ENCODE measurements at places on chromosomes 16 and 17.

- DNase-seq, result no peak
These were observed 37.8 kb downstream of the ITGAE start for GRCh38 chr17:3762922-3763776.

DNA sequence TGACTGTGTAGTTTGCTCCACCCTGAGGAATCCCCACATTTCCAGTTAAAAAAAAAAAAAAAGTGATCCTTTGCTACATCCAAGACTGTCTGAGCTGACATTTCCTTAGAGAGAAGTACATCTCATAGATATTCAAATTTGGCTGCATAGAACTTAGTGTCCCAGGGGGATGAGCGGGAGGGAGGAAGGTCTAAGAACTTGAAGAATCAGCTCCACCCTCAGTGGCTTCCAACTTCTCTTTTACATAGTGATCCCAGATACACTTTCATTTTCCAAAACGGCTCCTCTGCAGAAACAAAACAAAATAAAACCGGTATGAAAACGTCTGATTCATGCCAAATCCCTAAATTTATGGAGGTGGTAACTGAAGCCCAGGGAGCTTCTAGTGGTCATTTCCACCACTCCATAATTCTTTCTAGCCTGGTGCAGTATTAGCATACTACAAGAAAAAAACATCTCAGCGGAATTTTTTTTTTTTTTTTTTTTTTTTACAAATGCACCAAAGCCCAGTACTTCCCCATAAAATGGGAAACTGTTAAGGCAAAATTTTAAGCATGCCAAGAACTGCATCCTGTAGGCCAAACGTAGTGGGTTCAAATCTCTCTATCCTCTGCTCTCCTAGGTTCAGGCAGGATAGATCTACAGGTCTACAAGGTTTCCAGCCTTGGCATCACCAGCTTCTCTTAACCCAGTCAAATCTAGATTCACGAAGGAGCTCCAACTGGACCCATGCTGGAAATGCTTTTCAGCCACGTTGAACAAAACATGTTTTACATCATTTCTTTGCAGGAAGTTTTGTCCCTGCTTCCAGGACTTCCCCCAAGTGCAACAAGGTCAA, 29.3 kb downstream of the MAF start:
- DNase-seq, result peak; percentile 1

GRCh38 chr16:3187798-3188674, at the start of gene OR1F1:
TSS of gene OR1F1 (plus strand) at chr16:3188204.
- peak; percentile 55 for DNase-seq

DNA sequence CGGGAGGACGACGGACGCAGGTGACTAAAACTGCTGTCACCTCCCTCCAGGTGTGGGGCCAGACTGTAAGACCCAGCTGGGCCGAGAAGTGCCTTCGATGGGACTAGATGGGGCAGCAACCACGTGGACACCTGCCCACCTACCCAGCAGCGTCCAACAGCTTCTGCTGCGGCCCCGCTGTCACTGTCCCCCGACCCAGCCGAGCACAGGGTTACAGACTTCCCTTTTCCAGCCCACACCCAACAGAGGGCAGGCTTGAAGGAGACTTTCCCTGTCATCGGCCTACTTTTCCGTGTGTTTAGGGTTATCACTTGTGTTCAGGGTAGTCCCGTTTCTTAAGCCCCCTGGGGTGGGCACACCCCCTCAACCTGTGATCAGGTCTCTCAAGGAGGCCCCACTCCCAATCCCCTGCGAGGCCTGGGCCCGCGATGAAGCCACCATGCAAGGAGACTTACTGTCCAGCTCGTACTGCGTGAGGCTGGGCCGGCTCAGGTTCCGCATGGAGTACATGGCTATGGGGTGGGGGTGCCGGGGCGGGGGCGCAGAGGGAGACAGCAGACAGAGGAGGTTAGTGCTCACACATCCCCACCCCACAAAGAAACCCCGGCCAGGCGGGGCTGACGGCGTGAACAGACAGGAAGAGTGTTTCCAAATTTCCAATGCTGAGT, 68.8 kb upstream of the CDC42EP4 start:
- no peak for DNase-seq

GRCh38 chr16:22194707-22195444, 11.2 kb upstream of the EEF2K start:
- DNase-seq, result no peak

DNA sequence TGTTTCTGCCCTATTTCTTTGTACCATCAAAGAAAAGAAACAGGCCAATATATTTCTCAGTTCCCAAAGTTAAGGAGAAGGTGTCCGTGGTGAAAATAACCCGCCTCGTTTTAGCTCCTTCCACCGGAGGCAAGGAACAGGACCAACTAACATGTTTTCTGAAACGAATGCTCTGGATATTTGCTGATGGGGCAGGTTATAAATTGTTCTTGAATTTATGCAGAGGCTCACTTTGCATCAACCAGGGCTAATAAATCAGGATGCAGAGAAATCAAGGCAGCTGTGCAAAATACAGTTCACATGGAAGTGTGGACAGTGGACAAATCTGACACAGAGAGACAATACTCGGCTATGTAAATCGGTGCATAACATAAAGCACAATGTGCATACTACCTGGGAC, 189.8 kb downstream of the GRIN2A start:
- no peak for DNase-seq

DNA sequence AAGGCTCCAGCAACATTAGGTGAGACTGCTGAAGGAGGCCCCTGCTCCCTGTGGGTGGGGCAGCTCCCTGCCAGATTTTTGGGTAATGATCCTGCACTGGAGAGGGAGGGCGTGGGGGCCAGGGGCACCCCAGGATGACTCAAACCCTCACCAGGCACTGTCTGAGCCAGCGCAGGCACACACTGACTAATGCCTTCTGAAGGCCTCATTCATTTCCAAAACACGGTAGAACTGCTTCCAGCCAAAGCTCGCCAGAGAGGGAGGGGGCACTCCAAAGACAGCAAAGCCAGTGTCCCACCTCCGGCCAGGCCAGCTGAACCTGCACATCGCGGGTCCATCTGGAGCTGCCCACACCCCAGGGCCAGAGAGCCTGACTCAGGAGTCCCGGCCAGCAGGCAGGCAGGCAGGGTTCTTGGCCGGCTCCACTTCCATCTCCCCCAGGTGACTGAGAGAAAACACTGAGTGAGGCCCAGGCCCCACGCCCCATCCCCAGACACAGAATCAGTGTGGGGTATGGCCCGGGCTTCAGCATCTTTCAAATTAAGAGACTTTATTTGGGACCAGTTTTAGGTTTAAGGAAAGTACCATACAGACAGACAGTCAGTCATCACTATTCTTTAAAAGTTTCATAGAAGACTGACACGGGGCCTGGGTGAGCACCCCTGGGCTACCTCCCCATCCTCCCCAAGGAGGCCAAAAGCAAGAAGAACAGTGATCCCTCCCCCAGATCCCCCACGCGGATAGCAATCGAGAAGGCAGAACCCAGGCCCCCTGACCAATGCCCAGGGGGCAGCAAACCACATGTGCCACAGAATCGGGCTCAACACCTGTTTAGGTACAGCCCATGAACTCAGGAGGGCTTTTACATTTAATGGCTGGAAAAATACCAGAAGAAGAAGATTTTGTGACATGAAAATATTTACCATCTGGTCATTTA, 2.3 kb downstream of the PIEZO1 start:
- DNase-seq, result peak; percentile 83

DNA sequence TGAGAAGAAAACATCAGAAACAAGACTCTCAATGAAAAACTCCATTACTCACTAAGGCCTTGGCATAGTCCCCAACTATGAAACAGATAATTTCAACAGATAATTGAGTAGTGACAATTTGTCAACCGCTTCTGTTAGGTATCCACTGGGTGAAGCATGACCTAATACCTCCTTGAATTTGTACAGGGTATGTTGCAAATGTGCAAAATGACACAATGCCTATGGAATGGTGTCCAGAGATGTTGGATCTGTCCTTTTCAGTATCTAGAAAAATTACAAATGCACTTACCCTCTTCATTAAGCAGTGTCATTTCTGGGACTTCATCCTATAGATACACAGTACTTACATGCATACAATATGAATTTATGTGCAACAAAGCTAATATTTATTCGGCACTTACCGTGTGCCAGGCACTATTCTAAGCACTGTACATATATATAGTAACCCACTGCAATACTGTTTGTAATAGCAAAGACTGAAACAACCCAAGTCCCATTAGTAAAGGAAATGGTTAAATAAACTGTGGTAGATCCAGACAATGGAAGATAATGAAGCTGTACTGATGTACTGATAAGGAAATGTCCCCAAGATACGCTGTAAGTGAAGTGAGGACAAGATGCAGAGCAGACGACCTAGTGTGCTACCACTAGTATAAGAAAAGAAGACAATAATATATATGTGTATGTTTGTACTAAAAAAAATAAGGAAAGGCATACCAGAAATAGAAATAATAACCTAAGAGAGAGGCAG, 21.4 kb upstream of the SLC6A4 start:
- peak; percentile 34 for DNase-seq

GRCh38 chr17:79006046-79006445, 3.5 kb downstream of the CANT1 start:
- no peak for DNase-seq

DNA sequence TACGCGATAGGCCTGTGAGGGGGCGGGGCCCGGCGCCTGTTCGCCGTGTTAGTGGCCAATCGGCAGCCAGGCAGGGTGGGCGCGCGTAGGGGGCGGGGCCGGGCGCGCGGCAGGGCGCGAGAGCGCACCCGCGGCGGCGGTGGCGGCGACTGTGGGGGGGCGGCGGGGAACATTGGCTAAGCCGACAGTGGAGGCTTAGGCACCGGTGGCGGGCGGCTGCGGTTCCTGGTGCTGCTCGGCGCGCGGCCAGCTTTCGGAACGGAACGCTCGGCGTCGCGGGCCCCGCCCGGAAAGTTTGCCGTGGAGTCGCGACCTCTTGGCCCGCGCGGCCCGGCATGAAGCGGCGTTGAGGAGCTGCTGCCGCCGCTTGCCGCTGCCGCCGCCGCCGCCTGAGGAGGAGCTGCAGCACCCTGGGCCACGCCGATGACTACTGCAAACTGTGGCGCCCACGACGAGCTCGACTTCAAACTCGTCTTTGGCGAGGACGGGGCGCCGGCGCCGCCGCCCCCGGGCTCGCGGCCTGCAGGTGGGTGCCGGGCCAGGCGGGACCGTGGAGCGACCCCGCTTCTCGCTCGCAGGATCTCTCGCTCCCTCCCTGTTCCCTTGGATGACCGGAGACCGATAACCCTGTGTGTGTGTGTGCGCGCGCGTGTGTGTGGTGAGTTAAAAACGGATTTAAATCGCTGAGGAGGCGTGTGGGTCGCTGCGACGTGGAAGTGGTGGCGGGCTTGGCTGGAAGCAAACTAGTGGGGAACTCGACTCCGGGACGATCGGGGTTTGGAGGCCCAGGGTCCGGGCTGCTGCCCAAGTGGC, at the start of gene NFATC3:
NFATC3 (plus strand) TSS at position 112 of the 813 bp plus-strand sequence; CDS start at position 424, 312 bp downstream.
- DNase-seq, result peak; percentile 96

DNA sequence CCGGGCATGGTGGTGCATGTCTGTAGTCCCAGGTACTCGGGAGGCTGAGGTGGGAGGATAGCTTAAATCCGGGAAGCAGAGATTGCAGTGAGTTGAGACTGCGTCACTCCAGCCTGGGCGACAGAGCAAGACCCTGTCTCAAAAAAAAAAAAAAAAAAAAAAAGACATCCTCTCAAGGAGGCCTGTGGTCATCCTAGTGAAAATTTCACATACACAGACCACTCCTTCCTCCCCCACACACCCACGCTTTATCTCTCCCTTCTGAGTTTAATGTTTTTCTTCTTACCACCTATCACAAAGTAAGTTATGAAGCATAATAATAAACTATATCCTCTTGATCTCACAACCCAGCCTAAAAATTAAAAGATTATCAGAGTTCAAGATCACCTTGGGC, 1.3 kb upstream of the NOL11 start:
- DNase-seq, result no peak

GRCh38 chr17:3669085-3669347, 404 bp downstream of the EMC6 start:
- no peak for DNase-seq

- no peak for DNase-seq
These were observed 643 bp downstream of the NOTUM start for GRCh38 chr17:81960130-81960958.

DNA sequence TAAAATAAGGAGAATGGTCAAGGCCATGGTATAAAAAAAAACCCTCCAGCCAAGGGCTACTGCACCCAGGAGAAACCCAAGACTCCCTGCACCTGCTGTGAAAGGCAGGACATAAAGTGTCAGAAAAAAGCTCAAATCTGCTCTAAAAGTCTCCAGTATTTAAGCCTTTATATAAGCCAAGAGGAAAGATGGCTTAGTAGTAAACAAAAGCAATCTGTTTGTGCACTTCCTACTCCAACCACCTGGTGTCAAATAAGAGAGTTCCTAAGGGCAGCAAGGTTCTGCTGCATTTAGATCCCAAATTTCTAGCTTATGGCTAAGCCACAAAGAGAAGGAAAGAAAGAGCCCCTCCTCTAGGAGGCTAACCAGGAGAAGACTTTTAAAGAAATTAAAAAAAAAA, 20.6 kb downstream of the ACSM1 start:
- DNase-seq, result no peak

GRCh38 chr16:56607675-56608042, 725 bp upstream of the MT2A start:
- DNase-seq, result no peak

- DNase-seq, result no peak
These were observed 43.5 kb downstream of the PKD1 start for GRCh38 chr16:2092256-2092620.

DNA sequence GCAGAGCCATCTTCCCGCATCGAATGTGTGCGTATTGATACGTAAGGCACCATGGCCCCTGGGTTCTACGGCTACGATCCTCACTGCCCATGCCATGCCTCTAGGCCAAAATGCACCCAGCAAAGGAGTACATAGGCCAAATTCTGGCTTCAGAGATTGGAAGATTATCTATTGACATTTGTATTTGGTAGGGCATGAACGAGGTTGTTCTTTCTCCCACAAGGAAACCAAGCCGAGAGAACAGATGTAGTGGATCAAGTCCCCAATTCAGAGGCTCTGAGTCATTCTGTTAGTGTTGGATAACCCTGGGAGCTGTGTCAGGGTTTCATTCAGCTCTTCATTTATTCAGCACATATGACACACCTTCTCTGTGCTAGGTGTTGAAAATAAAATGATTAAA, 36.5 kb downstream of the HOXB1 start:
- DNase-seq, result peak; percentile 81

DNA sequence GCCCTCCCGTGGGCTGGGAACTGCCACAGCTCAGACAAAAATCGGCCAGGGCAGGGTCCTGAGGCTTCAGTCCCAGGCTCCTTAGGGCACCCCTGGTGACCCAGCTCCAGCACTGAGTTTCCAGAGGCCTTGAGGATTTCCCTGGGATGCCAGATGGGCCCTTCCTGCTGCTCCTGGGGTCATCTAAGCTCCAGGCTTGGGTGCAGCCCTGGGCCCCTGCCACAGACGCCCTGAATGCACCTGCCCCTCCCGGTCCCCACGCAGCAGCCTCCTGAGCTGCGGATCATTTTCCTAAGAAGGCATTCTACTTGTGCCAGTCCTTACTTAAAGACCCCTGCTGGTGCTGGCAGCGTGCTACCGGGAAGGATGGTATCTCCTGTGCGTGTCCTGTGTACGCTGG, 6.0 kb upstream of the RNPS1 start:
- no peak for DNase-seq

- DNase-seq, result no peak
These were observed 7.5 kb downstream of the HID1 start for GRCh38 chr17:74964988-74965622.

- no peak for DNase-seq
These were observed 5.9 kb downstream of the CPNE2 start for GRCh38 chr16:57098188-57098841.

- DNase-seq, result no peak
These were observed 3.1 kb upstream of the C16orf74 start for GRCh38 chr16:85753976-85754375.

- DNase-seq, result peak; percentile 93
These were observed 64.1 kb downstream of the TIMM22 start for GRCh38 chr17:1060991-1061390.
